ENCODE measurements at places on chromosomes 13 and 19.

GRCh38 chr13:111614613-111615012, 294.2 kb downstream of the TEX29 start:
- no peak for DNase-seq

GRCh38 chr19:56476651-56477428, at the start of gene ZNF667:
Gene ZNF667, minus strand, starts transcription at chr19:56477345. Its CDS starts 14,975 bp downstream, at chr19:56462370.
- peak; percentile 57 for DNase-seq

- peak; percentile 69 for DNase-seq
Observed at GRCh38 chr19:6718741-6719539, 1.5 kb downstream of the C3 start.

DNA sequence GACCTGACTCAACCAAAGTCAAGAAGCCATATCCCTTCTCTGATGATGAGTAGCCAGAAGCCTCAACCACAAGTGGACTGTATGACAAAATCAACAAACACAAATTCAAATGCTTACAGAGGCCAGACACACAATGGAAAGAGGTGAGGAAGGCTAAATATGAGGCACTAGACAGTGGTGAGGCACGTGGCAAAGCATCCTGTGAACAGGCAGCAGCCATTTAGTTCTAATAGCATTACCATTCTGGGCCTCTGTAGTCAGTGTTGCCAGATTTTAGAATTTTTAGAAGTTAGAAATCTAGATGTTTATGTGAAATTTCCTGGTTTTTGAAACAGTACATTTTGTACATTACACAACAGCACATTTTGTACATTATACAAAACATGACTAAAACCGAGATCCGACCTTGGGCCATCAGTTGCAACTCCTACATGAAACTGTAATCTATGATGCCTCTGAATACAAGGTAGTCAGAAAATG, 403.3 kb downstream of the COG6 start:
- DNase-seq, result no peak

GRCh38 chr19:42494321-42494720, 34.0 kb downstream of the CEACAM1 start:
- DNase-seq, result no peak

- no peak for DNase-seq
Observed at GRCh38 chr19:36101550-36102327, 9.2 kb upstream of the OVOL3 start.

DNA sequence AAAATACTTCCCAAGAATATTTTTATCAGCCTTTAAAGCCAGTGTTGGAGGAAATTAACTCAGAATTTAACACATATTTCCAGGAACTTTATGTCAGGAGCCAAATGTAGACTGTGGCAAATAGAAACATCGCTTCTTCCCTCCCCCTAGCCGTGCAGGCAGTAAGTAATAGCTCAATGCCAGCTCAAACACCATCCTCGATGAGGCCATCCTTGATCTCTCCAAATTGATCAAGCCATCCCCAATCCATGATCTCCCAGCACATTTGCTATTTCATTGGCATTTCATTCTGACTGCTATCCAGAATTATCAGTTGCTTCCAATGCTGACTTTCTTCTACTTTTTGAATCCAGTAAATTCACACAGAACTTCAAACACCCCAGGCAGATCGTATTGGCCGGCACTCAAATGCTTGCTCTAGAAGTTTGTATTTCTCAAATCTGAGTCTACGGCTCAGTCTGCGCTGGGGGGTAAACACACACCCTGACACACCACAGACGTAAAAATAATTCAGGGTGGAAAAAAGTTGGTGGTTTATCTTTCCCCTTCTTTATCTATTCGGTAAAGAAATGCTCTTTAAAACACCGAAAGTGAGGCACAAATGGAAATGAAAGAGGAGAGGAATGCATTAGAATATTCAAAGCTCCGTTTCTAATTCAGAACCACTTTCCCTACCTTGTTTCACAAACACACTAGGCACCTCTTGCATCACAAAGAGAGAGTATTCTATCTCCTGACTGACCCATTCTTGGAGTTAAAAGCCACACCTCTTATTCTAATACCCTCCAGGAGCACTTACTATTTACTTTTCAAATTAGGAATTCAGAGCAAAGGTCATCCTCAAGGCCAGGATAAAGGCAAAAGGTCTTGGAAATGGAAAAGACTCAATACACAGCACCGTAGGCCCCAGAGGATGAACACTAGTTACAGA, 991 bp downstream of the OBI1 start:
- no peak for DNase-seq

All from islet precursor cell (in vitro differentiated cells).